LHCN-M2 (cell line): ENCODE measurements at places on chromosomes 13 and 19. TPM values are rescaled to one million over a fixed set of nuclear protein-coding genes. Genes with fewer than 3 reads are reported as not detected.

DNA sequence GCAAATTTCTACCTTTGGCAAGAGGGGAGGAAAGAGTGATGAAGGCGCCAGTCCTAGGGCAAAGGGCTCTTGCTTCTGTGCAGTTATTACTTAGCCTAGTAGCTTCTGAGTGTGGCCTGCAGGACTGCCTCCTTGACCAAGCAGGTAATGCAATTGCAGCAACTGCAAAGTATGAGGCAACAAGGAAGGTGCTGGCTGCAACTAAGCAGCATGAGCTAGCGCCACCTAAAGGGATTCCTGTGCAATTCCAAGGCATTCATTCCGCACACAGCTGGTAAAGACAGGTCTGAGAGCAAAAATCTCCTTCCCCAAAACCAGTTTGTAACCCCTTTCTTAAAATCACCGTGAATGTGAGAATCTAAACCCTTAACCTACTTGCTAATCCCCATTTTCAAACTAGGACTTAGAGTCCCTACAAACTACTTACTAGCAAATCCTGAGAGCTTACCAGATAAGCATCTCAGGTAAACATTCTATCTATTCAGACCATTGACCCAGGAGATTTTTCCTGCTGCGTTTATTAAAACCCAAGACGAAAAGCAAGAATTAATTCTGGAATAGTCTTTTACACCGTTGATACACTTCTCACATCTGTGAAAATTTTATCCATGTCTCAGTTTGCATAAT is 62.9 kb downstream of the DCT start:
- DNase-seq: peak; percentile 17

GRCh38 chr13:50244713-50245574 is 229.7 kb downstream of the KCNRG start:
- DNase-seq: peak; percentile 96

DNA sequence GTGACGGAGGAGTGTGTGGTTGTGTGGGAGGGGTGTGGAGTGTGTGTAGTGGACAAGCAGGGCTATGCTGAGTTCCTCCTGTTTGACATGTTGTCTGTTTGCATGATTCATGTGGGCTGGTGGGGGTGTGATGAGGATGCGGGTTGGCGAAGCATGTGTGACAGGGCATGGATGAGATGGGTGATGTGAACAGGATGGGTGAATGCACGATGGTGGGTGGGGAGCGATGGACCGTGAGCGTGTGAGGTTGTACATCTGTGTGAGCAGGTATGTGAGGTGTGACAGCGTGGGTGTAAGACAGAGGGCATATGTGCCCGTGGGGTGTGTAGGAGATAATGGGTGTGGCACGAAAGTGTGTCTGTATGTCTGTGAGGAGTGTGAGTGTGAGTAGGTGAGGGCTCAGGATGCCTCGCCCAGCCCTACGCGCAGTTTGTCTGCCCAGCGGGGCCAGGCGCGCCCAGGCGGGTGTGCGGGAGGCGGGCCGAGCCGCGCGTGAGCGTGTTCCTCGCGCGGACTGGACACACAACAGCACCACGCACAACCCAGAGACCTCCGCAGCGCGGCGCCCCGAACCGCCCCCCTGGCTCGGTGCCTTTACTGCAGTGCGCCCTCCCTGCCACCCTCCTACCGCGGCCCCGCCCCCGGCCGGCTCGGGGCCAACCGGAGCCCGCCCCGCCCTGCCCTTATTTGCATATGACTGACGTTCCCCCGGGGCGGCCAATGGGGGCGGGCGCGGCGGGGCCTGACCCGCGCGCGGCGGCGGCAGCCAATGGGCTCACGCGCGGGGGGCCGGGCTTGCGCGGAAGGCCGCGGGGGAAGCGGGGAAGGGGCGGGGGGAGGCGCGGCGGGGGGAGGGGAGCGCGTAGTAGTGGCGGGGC is 14.4 kb downstream of the CIC start:
- DNase-seq: peak; percentile 91

DNA sequence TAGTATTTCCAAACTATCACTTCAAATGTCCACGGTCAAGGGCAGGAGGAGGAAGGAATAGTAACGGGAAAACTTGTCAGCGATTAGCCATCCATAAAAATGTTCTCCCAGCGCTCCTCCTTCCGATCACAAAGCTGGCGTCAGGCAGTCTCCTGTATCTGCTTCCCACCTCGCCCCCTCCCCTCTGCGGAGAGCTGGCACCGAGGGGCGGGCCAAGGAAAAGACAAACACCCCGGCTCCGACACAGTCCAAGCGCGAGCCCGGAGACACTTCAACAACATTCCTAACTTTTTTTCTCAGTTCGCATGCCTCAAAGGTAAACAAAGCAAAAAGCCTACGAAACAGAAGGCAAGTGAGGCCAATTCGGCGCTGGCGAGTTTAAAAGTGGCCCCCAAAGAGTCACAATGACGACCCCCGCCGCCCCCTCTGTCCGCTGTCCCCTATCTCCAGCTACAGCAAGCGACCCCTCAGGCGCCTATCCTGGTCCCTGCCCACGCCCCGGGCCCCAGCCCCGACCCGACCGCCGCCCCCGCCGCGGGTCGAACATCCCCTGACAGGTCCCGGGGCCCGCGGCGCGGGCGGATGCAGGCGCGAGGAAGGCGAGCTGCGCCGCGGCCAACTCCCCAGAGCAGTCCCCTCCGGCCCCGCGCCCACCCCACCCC is 736 bp downstream of the SMAD9 start:
- DNase-seq: peak; percentile 38

GRCh38 chr13:28268800-28269223 is 130.5 kb downstream of the PAN3 start:
- peak; percentile 5 for DNase-seq

DNA sequence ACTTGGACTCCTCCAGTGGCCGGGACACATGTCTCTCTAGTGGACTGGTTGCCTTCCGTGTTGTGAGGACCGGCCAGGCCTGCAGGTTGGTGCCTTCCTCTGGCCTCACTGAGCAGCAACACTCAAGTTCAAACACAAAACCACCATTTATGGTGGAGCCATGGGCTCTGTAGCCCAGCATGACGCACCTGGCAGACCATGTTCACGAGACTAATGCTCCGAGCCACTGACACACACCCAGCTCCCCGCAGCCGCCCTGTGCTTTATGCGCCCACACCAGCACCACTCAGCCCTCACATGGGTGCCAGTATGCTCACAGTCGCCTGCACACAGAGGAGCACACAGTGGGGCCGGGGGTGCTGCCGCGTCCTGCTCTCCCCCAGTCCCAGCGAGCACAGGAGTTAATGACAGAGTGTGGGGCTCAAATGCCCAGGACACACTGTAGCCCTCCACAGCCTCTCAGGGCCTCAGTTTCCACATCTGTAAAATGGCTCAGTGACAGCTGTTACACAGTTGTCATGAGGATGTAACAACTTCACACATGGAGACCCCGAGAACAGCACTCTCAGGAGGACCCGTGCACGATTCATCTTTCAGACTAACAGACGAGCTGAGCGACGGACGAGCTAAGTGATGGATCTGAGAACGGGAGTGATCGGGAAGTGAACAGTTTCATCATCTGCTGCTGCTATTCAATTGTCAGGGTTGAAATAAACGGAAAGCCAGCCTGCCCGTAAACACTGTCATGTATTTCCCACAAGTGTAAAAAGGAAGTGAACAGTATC is 7.8 kb downstream of the GAS6 start:
- DNase-seq: no peak

- DNase-seq: no peak
Observed at GRCh38 chr19:35106291-35106583, 9.4 kb upstream of the FXYD3 start.

DNA sequence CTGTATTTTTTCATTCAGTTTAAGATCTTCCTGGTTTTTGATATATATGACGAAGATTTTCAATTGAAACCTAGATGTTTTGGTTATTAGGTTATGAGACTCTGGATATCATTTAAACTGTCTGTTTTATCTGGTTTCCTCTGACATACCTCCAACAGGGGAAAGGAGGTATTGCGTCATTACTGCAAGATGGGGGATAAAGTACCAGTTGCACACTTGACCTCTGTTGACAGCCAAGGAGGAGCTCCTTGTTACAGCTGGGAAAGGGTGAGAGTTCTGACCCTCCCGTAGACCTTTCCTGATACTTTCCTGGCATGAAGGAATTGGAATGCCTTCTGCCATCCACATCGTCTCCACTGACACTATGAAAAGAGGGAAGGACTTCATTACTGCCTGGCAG is 82.0 kb upstream of the SHISA2 start:
- peak; percentile 2 for DNase-seq

- DNase-seq: peak; percentile 80
Observed at GRCh38 chr13:79434556-79434955, 28.5 kb upstream of the RBM26 start.

GRCh38 chr19:57648331-57649003 is 15.5 kb downstream of the ZNF211 start:
- DNase-seq: no peak

DNA sequence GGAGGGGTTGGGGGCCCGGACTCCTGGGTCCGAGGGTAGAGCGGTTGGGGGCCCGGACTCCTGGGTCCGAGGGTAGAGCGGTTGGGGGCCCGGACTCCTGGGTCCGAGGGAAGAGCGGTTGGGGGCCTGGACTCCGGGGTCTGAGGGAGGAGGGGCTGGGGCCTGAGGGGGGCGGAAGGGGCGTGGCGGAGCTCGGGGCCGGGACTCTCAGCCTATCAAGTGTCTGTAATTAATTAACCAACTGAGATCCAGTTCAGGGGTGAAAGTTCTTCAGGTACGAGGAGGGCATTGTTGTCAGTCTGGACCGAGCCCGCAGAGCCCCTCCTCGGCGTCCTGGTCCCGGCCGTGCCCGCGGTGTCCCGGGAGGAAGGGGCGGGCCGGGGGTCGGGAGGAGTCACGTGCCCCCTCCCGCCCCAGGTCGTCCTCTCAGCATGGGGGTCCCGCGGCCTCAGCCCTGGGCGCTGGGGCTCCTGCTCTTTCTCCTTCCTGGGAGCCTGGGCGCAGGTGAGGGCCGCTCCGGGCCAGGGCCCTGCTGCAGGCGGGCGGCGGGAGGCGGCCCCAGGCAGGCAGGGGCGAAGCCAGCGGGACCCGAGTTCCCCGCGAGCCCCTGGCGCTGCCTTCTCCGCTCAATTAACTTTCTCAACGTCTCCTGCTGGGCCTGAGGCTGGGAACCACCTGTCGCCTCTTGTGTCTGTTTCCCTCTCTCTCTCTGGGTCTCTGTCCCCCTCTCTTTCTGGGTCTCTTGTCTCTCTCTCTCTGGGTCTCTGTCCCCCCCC is 697 bp downstream of the FCGRT start:
- DNase-seq: no peak

DNA sequence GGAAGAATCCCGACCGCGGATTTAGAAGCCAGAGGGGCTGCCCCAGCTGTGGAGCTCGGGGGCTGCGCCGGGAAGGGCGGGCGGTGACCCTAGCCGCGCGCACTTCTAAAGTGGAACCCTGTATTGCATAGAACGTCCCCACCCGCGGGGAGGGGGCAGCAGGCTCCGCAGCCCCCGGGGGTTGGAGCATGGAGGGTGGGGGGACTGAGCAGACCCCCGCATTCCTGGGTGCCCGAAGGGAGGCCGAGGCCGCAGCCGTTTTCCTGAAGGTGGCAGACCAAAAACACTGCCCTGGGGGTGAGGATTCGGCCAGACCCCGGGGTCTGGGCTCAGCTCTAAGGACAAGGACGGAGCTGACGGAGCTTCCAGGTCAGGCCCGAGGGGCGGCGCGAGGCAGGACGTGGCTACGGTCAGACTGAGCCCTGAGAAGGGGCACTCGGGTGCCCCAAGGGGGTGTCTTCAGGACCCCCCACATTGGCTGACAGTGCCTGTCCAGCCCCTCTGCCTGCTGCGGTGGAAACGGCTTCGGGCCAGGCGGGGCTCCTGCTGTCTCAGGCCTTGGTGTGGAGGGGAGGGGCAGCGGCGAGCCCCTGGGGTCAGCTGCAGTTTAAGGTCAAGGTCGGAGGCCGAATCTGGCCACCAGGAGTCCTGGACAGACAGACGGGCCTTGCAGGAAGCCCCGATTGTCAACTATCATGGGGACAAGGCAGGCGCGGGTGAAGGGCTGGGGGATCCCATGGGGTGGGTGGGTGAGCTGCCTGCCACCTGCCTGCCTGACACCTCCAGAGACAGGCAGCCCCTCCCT is 12.6 kb downstream of the MKNK2 start:
- DNase-seq: no peak

DNA sequence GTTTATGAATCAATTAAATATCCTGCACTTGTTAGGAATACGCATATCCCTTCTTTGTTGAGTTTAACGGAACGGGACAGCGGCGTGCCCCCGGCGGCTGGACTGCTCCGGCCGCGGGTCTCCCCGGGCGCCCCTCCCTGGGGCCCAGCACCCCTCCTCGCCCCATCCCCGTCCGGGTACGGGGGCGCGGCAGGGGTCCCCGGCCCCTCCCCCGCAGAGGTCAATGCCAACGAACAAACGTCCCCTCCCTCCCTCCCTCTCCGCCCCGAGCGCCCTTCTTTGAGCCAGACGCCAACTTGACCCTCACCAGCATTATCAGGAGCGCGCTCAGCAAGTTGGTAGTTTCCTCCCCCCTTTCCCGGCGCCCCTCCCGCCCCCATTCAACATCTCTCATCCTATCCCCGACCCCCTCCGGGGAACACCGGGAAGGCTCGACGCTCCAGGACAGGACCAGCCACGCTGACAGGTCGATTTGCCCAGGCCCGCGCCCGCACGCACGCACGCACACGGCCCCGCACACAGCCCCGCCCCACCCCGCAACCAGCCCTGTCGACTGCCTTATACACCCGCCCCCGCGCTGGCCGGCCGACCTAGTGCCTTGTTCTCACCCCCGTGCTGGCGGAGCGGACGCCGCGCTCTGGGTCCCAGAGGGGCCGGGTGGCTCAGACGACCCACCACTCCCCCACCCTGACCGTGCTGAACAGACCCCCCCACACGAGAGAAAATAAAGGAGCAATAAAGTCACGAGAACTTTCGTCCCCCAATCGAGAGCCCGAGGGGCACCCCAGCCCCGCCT is 5.0 kb downstream of the LYL1 start:
- DNase-seq: no peak

- no peak for DNase-seq
Observed at GRCh38 chr19:41478171-41478570, 35.2 kb downstream of the ERICH4 start.

GRCh38 chr19:47075179-47075810 is 26.9 kb upstream of the TMEM160 start:
- peak; percentile 14 for DNase-seq

GRCh38 chr13:99658261-99658991 is 157.2 kb downstream of the TM9SF2 start:
- peak; percentile 30 for DNase-seq

The GPR4 gene
- total RNA-seq: not detected in 2 replicates

The PRTN3 gene
- not detected in 2 replicates for total RNA-seq

The PSG7 gene
- not detected in 2 replicates for total RNA-seq

The PRR19 gene
- 2.2 and 2.3 TPM in 2 replicates for total RNA-seq

The GNG14 gene
- total RNA-seq: not detected in 2 replicates

The CYP2F1 gene
- total RNA-seq: not detected in 2 replicates
